HT1080 (cell line): ENCODE measurements at places on chromosomes 6 and 20. TPM values are rescaled to one million over a fixed set of nuclear protein-coding genes. Genes with fewer than 3 reads are reported as not detected.
A peak's percentile ranks its signal among the peaks of the same experiment; 100 is the strongest.

CLPSL2 gene
- total RNA-seq, result not detected in 2 replicates

LBP gene
- total RNA-seq, result not detected in 2 replicates

NRSN1 gene
- total RNA-seq, result not detected in 2 replicates

PDE7B gene
- 0.47 and 1.3 TPM in 2 replicates for total RNA-seq

PRDM13 gene
- total RNA-seq, result not detected in 2 replicates

TAGAP gene
- not detected in 2 replicates for total RNA-seq

CDSN gene
- total RNA-seq, result not detected in 2 replicates

GMPR gene
- total RNA-seq, result 2.4 and 2.9 TPM in 2 replicates

HEY2 gene
- total RNA-seq, result 0.16 and 0.23 TPM in 2 replicates

DNA sequence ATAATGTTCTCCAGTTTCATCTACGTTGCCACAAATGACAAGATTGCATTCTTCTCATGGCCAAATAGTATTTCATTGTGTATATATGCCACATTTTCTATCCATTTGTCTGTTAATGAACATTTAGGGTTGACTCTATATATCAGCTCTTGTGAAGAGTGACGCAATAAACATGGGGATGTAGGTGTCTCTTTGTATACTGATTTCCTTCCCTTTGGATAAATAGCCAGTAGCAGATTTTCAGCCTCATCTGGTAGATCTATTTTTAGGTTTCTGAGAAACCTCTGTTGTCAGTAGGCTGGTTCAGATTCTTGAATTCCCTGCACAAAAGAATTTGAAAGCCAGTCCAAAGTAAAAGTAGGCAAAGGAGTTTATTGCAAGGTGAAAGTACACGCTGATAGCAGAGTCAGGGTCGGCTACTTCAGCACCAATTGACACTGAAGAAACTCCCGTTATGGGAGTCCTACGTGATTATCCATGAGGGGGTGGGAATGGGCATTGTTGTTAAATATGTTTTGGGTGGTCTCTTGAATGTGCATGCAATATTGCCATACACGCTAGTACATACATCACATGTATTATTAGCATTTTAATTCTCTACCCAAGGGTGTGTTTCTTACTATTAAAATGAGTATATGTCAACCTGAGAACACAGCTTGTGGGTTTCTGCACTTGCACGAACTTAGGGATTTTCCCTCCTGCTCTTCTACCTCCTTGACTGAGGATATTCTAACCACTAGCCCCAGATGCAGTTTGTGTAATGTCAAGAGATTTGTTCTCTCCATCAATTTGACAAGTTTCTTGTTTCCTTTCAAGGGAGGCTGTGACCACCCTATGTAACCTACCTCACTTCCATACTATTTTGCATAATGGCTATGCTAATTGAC, 14.4 kb upstream of the SLC17A2 start:
- DNase-seq, result no peak

DNA sequence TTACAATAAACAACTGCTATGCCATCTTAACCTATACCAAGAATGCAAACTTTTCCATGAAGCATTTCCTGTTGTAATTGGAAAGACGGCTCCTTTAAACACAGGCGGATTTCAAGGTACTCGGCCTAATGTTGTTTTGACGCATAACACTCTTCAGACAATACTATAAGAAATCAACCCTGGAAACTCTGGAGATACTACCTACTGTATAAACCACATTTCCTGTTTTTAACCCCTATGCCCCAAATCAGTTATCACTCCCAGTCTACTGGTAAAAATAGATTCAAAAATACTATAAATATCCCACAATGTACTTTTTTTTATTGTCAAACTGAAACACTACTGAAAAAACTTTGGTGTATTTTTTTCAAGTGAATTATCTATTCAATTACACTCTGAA, 118.1 kb downstream of the IRF4 start:
- DNase-seq, result no peak

GRCh38 chr6:75224303-75224926, 18.6 kb upstream of the COL12A1 start:
- no peak for DNase-seq

DNA sequence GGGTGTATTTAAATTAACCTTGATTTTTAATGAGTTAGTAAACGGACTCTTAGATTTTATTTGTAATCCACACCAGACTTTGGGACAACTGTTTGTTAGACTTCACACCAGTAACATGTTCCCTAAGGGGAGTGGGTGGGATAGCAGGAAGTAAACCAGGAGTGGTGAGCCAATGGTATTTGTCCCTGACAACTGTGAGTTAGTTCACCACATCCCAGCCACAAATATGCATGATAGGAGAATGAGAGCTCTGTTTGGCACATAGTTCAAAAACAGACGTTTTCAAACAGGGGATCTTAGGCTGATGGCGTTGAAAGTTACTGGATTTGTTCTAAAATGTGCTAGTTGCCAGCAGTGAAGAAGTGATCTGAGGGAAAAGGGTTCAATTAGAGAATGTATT, 18.7 kb upstream of the COL10A1 start:
- peak; percentile 81 for DNase-seq

GRCh38 chr6:154650351-154650750, 82.9 kb upstream of the SCAF8 start:
- no peak for DNase-seq

- no peak for DNase-seq
These were observed 4.5 kb upstream of the SLC52A3 start for GRCh38 chr20:772806-773205.

DNA sequence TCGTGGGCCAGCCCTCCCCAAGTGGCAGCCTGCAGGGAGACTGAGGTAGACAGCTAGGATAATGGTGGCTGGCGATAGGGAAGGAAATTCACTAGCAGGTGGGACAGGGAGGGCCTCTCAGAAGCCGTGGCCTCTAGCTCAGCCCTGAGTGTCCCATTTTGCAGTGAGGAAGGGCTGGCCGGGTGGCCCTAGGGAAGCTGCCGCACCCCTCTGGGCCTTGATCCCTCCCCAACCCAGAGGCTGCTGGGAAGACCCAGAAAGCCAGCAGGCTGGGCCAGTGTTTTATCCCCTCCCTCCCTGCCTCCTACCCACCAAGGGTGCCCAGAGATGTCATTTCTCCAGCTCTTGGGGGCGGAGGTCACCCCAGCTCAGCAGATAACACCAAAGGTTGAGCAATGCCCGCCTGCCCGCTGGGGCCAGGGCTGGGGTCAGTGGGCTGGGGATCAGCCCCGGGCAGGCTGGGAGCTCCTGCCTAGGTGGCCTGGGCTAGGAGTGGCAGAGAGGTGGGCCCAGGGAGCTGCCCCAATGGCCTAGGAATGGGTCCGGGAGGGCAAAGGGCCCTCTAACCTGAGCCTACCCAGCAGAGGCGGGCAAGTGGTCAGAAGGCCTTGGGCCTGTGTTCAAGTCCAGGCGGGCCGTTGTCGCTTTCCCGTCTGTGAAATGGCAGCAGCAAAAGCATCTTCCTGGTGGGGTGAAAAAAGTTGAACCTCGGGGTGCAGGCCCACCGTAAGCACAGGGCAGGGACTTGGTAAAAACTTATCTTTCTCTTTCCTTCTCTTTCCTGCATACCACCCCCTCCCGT, 1.6 kb upstream of the CEBPB start:
- no peak for DNase-seq

- no peak for DNase-seq
These were observed 10.3 kb upstream of the ZNF831 start for GRCh38 chr20:59153355-59153681.

DNA sequence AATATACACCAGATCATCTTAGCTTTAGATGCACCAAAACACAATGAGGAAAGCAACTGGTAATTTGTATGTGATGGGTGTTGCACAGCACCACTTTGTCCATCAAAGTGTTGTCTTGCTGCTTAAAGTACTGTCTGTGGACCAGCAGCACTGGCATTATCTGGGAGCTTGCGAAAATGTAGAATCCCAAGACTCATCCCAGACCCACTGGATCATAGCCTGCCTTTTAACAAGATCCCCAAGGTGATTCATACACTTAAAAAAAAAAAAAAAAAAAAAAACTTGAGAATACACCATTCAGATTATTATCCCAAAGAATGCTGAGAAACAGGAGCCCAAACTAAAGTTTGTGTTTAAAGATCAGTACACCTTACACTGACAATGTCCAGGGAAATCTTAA, 123.4 kb downstream of the TASP1 start:
- no peak for DNase-seq

DNA sequence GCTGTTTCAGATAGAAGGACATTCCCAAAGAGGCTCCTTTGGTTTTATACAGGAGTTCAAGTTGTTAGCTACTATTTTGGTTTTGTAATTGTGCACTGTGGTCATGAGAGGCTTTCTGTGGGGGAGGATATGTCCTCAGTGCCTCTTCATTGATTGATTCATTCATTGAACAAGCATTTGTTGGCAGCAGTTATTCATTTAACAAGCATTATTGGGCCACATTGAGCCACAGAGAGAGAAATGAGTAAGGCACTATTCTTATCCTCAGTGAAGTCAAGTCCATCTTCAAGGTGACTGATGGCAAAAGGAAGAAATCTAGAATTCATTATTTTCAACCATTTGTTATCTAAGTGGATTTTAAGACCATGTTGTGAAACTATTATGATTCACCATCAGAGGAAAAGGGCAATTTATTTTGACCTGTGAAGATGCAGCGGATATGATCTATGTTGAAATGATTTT, 697.2 kb upstream of the CITED2 start:
- peak; percentile 38 for DNase-seq
